ENCODE measurements at places on chromosomes 6 and 20. TPM values are rescaled to one million over a fixed set of nuclear protein-coding genes. Genes with fewer than 3 reads are reported as not detected.

The FAM83D gene
- 0.57 TPM for total RNA-seq

The DLL1 gene
- total RNA-seq, result 21.3 TPM

The OR12D3 gene
- total RNA-seq, result not detected

The RBPJL gene
- total RNA-seq, result not detected

The CRISP3 gene
- not detected for total RNA-seq

The CCDC170 gene
- total RNA-seq, result 8.8 TPM

The FOXS1 gene
- total RNA-seq, result not detected

The ZNF165 gene
- not detected for total RNA-seq

The BPIFB4 gene
- total RNA-seq, result not detected

The SIRPD gene
- total RNA-seq, result not detected

The TRIM27 gene
- 49.0 TPM for total RNA-seq

The RIPOR2 gene
- 36.1 TPM for total RNA-seq

The TTBK1 gene
- total RNA-seq, result not detected

The PXDC1 gene
- total RNA-seq, result 116 TPM

The LY6G6C gene
- total RNA-seq, result not detected

The TRIM15 gene
- not detected for total RNA-seq

The C6orf132 gene
- total RNA-seq, result 1.9 TPM

The CRYBG1 gene
- total RNA-seq, result 42.1 TPM

The RIPPLY2 gene
- total RNA-seq, result not detected

The EDN3 gene
- total RNA-seq, result not detected

The C6orf58 gene
- total RNA-seq, result not detected

The DOP1A gene
- total RNA-seq, result 33.9 TPM

The PAX1 gene
- 0.17 TPM for total RNA-seq

The EYS gene
- total RNA-seq, result 0.98 TPM

The WFDC10B gene
- not detected for total RNA-seq

The ADISSP gene
- total RNA-seq, result 20.1 TPM

Data from subcutaneous adipose tissue (tissue), 4 donors.